Stimulated activated naive CD8-positive, alpha-beta T cell treated with anti-CD3 and anti-CD28 coated beads, Interleukin-15, Interleukin-2, amounts not matched to agents 100 U/mL and 50 U/mL, for 24 hours (primary cell): ENCODE measurements at places on chromosomes 3 and 15.

GRCh38 chr15:41512940-41513505, 604 bp downstream of the LTK start:
- DNase-seq = peak; percentile 49

GRCh38 chr3:8204853-8205650, 296.6 kb upstream of the LMCD1 start:
- no peak for DNase-seq

DNA sequence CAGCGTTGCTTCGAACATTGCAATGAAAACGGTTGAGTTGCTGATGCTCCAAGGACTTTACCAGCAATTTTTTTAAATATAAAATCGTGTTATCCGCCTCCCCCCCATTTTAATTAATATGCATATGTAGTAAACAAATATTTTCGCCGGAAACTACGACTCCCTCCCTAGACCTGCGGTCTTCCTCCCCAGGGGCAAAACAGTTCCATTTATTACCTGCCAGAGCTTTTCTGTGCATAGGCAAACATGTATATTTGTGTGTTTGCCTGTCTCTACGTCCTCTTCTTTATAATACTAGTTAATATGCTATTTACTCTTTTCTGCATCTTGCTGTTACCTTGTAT, 593 bp upstream of the RSL24D1 start:
- DNase-seq = no peak

DNA sequence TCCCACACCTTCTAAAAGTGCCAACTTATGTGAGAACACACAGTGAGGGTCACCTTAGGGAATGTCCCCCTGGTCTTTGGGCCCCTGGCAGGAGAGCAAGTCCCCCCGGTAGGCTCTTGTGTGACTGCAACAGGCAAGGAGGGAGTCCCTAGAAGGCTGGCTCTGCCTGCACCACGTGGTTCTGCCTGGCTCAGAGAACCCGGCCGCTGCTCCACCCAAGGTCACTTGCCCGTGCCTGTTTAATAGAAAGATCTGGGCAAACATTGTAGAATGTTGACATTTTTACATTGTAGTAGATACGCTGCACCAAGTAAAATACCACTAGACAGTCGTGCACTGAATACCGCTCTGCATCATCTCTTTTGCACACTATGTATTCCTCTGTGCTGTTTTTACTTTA, 21.9 kb downstream of the GABRA5 start:
- DNase-seq = no peak

- no peak for DNase-seq
Observed at GRCh38 chr3:123687286-123687685, 102.4 kb upstream of the HACD2 start.

- DNase-seq = peak; percentile 42
Observed at GRCh38 chr15:60582370-60583036, 103.6 kb upstream of the ICE2 start.

DNA sequence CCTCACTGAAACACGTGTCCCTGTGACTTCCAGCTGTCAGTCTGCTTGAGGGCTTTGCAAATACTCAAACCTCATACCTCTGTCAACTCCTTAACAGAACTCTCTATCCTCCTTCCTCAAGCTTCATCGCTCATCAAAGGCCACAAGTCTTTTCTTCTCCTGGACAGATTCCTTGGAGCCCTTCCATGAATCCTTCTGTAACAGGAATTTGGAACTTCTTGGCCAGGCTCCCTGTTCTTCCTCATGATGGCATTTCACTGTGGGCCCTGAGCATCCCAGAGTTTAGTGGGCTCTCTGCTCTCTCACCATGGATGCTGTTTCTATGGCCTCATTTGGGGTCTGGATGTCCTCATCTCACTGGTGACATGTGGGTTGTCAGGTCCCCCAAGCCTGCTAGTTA, 105.0 kb upstream of the TLE3 start:
- DNase-seq = no peak

DNA sequence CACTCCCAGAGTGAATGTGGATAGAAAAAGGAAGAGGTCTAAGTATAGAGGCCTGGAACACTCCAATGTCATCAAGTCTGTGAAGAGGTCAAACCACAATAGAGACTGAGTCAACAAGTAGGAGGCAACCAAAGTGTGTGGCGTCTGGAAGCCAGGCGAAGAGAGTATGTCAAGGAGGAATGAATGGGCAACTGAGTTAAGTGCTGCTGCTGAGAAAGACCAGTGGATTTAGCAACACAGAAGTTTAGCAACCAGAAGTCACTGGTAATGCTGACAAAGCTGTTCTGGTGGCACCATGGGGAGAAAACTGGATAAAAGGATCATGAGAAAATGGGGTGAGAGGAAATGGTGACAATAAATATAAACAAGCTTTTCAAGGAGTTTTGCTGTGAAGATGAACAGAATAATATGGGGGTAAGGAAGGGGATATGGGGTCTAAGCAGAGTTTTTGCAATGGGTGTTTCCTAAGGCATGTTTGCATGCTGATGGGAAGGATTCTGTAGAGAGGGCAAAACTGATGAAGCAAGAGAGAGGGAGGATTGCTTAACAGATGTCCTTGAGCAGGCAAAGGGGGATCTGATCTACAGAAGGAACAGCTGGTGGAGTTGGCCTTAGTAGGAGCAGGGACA, 38.4 kb downstream of the PCOLCE2 start:
- DNase-seq = peak; percentile 10

DNA sequence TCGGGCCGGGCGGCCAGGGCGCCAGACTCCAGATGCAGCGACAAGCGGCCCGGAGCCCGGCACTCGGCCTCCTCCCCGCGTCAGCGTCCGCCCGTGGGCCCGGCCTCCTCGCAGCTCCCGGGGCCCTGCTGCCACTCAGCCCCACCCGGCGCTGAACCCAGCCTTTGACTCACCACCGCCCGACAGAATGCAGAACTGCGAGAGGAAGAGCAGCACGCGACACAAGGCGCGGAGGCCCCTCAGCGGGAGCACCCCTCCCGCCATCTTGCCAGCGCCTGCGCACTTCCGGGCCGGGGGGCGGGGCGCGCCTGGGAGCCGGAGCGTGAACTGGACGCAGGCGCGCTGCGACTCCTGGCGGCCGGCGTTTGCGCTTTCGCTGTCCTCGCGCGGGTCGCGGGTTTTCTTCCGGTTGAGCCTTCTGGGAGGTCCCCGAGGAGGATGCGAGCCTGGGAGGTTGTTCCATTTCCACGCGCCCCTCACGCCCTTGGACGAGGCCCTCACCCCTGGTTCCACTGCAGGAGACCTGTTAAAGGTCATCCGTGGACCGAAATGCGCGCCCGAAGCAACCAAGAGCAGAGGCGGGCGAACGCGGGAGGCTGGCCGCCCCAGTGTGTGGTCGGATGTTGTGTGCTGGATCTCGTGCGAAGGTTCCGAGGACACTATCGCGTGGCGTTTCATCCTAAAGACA, at the start of gene TM2D3:
TM2D3 (minus strand) TSS at position 284 of the 688 bp plus-strand sequence; CDS start at position 264, 20 bp downstream.
- DNase-seq = peak; percentile 97

- no peak for DNase-seq
Observed at GRCh38 chr3:135973841-135974240, 8.3 kb downstream of the PPP2R3A start.

DNA sequence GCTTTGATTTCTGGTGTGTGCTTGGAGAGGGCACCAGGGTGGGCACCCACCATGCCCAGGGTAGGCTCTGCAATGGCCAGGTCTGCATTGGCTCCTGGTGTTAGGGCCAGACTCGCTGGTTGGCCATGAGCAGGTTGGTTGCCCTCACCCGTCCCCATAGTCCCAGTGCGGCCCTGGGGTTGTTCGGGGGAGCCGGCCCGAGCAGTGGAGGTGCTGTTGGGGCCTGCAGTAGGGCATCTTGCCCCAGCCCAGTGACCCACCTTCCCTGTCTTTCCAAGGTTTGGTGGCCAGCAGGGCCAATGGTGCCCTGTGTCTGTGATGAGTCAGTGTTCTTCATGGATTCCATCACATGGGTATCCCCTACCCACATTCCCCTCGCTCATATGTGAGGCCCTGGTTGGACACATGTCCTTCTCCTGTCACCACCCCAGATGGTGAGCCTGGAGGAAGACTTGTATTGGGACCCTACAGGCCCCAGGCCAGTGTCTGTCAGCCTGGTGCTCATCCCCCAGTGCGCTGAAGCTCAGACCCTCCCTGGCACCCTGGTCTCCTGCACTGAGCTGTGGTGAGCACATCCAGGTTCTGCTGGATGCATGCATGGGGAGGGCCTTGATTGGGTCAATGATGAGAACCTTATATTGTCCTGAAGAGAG, 190.1 kb downstream of the UBE3A start:
- DNase-seq = no peak

DNA sequence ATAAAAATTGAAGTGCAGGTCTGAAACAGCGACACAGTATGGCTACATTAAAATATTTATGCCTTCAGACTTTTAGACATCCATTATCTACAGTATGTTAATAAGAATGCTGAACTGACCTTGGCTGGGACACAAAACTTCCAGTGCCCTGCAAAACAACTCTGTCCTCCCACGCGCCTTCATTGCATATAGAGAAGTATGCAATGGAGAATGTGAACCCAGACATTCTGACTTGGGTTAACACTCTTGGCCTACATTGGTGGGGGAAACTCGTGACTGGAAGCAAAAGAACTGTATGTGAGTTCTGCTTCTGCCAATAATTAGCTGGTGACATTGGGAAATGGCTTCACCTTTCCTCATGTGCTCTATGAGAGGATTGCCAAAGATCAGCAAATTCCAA, 110.5 kb upstream of the SLC24A5 start:
- no peak for DNase-seq

DNA sequence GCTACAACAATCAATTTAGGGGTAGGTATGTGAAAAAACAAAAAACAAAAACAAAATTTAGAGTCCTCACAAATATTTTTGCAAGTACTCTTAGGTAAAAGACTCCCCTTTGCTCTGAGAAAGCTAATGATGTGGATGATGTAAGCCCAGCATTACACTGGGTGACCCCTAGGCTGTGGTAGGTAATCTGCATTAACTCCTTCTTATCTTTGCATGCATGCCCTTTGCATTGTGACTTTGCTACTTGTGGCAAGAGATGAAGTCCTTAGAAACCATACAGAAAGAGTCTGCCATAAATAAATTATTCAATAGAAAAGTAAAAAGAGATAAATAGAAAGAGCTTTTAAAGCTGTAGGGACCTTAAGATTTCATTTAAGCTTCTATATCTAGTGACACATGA, 159.7 kb upstream of the MBNL1 start:
- DNase-seq = no peak

DNA sequence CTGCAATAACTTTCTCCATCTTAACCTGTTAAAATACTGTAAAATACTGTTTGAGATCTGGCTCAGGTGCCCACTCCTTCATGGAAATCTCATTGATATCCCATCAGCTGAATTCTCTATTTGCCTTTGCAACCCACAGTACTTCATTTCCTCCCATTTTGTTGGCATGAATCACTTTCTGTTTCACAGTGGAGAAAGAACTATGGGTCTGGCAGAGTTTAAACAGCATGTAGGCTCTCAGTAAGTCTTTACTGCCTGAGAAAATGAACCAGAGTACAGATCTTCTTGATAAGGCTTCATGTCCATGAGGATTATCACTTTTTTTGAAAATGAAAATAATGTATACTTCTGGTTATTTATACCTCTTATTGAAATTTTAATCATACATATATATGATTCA, 245.9 kb downstream of the NAALADL2 start:
- no peak for DNase-seq

- no peak for DNase-seq
Observed at GRCh38 chr15:78007211-78007931, 70.1 kb downstream of the TBC1D2B start.

- no peak for DNase-seq
Observed at GRCh38 chr15:70376929-70377691, 279.4 kb upstream of the TLE3 start.

DNA sequence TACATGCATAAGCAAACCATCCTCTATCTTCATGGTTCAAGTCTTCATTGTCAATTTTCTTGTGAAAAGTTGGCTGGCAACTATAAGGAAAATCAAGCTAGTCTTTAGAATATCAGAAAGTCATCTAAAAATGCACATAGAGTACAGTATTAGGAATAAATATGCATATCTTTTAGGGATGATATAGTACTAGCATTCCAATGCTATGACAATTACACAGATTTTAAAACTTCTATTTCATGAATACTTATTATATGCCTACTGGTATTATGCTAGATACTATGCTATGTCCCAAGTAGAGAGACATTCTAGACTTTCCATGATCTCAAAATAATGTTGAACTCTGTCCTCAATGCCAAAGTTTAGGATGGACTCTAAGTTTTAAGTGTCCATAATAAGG, 81.3 kb upstream of the NAALADL2 start:
- DNase-seq = no peak

DNA sequence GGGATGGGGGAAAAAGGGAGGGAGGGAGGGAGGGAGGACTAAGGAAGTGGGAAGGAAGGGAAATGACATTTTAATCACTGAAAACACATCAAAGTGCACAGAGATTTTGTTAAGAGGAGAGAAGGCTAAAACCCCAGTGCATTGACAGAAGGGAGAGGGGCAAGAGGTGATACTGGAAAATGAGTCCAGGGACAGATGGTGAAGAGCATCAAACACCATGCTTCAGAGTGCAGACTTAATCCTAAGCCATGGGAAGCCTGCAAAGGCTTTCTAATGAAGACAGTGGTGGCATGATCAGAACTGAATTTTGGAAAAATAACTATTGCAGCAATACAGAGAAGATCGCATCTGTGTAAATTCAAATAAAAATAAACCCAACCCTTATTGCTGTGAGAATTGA, 41.8 kb downstream of the HGD start:
- DNase-seq = no peak

DNA sequence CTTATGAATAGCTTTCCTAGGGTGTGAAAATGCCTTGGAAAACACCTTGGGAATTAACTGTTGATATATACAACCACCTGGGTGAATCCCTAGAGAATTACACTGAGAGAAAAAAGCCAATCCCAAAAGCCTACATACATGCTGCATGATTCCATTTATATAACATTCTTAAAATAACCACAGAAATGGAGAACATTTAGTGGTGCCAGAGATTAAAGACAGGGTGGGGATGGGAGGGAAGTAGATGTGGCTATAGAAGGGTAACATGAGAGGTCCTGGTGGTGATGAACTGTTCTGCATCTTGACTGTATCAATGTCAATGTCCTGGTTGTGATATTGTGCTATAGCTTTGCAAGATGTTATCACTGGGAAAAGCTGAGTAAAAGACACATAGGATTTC, 291.0 kb downstream of the CLSTN2 start:
- no peak for DNase-seq

- peak; percentile 61 for DNase-seq
Observed at GRCh38 chr3:87260270-87260669, 16.1 kb downstream of the POU1F1 start.

- DNase-seq = peak; percentile 97
Observed at GRCh38 chr3:4978204-4978965, 852 bp upstream of the BHLHE40 start.

GRCh38 chr15:68114356-68114755, 60.2 kb downstream of the PIAS1 start:
- no peak for DNase-seq

DNA sequence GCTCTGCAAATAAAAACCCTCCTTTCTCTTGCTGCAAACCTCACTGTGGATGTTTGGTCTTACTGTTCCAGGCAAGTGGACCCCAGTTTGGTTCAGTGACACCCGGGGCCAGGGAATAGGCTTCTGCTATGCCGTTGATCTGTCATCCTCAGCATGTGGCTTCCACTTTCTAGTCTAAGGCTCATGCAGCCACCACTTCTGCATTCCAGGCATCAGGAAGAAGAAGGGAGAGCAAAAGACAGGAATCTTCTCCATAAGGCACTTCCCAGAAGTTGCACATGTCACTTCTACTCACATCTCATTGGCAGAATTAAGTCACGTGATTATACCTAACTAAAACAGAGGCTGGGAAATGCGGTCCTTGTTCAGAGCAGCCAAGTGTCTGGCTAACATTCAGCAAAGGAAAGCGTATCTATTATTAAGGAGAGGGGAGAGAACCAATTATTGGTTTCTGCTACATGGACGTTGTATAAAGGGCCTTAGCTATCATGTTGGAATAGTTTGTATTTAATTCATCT, 173.6 kb upstream of the PFN2 start:
- DNase-seq = no peak

- DNase-seq = no peak
Observed at GRCh38 chr3:191568206-191568605, 107.2 kb downstream of the PYDC2 start.
